Kidney tubule cell (primary cell): ENCODE measurements at places on chromosomes 3 and 15.
A peak's percentile ranks its signal among the peaks of the same experiment; 100 is the strongest.

- DNase-seq: peak; percentile 94
These were observed 8.1 kb downstream of the FAM131A start for GRCh38 chr3:184345317-184346144.

GRCh38 chr3:69547461-69547880, 161.6 kb upstream of the FRMD4B start:
- no peak for DNase-seq

DNA sequence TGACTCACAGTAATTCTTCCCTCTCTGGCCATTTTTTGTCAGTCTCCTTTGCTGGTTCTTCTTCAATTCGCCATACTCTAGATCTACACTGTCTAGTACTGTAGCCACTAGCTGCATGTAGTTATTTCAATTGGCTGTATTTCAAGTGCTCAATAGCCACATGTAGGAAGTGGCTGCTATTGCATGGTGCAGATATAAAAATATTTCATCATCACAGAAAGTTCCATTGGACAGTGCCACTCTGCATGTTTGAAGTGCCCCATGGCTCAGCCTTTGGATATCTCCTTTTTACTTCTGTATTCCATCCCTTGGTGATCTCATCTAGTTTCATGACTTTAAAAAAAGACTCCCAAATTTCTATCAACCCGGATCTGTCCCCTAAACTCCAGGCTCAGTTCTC, 22.1 kb downstream of the PPP2R3A start:
- DNase-seq: no peak

GRCh38 chr15:66846031-66846430, 144.0 kb downstream of the SMAD6 start:
- DNase-seq: no peak

DNA sequence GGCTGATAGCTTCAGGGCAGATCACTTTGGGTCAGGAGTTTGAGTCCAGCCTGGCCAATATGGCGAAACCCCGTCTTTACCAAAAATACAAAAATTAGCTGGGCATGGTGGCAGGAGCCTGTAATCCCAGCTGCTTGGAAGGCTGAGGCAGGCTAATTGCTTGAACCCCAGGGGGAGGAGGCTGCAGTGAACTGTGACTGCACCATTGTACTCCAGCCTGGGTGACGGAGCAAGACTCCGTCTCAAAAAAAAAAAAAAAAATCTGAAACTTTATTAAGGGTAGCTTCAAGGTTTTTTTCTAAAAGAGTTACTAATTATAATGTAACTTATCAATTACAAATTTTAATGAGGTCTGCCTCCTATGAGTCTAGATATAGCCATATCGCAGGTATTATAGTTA, 5.1 kb downstream of the NECTIN3 start:
- DNase-seq: peak; percentile 52

- DNase-seq: no peak
These were observed 44.2 kb upstream of the TPM1 start for GRCh38 chr15:62998262-62998890.

DNA sequence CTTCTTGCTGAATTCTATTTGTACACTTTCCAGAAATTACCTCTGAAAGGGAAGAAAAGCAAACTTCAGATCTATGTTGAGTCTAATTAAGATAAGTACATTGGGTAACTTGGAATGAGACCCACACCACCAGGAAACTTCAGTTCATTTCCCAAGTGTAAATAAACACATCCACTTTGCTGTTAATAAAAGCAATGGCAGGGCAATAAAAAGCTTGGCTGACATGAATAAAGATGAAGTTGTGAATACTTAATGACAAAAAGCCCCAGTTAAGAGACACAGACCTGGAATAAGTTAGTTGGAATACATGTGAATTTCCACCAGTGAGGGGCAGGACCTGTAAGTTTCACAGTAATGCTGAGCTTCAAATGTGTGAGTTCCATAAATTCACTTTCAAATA, 83.3 kb downstream of the MEX3B start:
- no peak for DNase-seq

GRCh38 chr3:88263417-88264100, 113.8 kb downstream of the C3orf38 start:
- DNase-seq: no peak

DNA sequence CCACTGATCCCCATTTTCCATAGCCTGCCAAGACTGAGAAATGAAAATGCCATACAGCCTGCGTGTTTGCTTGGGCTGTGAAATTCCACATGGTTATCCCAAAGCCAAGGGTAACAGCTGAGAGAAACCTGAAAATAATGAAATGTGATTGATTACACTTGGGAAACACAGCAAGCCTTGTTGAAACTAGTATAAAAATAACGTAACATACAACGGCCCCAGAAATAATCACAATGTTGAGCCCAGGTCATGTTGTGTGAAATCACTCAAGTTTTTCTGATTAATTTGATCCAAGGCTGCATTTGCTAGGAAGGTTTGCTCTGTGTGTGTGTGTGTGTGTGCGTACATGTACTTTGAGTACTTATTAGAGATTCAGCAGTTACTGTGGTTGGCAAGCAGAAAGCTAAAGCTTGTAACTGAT, 269.0 kb downstream of the OXSM start:
- peak; percentile 6 for DNase-seq

DNA sequence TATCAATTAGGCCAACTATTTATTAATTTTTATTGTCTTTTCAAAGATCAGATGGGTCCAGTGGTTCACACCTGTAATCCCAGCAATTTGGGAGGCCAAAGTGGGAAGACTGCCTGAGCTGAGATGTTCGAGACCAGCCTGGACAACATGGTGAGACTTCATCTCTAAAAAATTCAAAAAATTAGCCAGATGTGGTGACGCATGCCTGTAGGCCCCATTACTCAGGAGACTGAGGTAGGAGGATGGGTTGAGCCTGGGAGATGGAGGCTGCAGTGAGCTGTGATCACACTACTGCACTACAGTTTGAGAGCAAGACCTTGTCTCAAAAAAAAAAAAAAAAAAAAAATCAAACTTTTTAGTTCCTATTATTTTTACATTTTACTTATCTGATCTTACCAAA, 8.2 kb downstream of the AP3S2 start:
- DNase-seq: no peak

GRCh38 chr15:39451121-39451688, 129.7 kb upstream of the THBS1 start:
- DNase-seq: no peak

DNA sequence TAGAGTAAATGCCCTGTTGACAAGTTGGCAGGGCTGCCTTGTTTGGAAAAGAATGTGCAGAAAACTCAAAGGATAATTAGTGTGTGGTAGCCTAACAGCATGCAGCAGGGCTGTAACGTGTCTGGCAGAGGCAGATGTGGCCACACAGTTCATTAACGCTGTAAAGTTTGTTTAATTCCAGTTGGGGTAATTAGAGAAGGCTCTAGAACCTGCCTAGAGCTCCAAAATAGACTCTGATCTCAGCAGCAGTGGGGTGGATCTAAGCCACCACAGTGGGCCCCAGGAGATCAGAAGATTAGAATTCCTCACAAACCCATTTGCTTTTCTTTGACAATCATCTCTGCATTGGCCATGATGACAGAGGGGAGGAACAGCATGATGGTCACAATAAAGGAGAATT, 65.1 kb upstream of the LEKR1 start:
- no peak for DNase-seq

DNA sequence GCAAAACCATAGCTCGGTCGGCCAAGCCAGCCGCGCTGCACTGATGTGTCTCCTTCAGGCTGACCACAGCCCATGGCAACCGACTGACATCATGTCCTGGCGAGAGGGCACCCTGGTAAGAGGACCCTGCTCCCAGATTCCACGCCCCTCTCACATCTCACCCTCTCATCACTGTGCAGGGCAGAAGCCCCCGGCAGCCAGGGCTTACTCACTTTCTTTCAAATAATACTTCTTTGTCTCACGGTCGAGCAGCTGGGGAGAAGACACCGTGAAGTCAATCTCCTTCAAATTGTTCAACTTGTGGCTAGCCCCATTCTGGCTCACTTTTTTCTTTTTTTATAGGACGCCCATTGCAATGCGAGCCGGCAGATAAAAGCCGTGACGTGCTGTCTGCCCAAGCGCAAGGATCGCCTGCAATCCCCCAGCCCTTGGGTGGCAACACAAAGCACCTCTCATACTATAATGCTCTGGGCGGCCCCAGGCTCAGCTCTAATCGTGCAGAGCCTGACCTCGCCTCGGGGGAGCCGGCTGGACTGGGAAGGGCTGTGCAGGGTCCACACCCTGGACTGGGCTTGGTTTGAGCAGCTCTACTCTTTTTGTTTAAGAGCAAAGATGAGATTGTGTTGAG, 33.6 kb downstream of the VGLL4 start:
- DNase-seq: no peak

GRCh38 chr3:100864471-100865250, 128.6 kb downstream of the ABI3BP start:
- peak; percentile 9 for DNase-seq

DNA sequence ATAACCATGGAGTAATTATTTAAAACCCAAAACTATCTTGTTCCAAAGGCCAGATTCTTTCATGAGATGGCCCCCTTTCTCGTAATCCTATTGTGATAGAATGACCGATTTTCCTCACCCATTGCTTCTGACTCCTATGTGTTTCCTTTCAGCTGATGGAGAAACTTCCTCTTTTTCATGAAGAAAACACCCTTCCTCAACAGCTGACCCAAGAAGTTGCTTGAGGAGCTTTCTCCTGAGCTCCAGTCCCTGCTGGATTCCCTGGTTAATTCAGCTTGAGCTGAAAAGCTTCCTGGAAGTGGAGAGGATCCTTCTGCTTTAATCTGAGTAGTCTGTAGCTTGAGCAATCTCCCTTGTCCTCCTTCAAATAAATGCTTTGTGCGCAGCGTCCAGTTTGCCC, 75.0 kb downstream of the BFSP2 start:
- no peak for DNase-seq

GRCh38 chr3:159785273-159785708, 203.3 kb upstream of the IL12A start:
- DNase-seq: no peak

DNA sequence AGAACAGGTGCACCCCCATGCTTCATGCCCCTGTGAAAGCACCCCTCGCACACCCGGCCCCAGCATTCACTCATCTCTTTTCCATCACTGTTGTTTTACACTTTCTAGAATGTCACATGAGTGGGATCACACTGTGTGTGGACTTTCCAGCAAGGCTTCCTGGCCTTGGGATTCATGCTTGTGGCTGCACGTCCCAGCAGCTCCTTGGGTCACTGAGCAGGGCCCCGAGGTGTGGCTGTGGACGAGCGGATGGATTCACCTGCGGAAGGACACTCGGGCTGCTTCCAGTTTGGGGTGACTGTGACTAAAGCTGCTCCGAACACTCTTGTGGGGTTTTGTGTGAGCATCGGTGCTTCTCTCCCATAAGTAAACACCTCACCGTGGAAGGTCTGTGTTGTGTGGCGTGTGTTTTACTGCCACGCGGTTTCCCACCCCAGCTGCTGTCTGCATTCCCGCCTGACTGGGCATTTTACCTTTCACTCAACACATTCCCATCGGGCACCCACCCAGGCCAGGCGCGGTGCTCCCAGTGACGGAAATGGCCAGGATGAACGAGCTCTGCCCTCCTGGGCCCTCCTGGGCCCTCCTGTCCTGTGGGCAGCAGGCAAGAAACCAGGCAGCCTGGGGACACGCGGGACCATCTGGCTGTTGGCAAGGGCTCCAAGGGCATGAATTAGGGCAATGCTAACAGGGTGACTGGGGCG, 41.4 kb downstream of the DNAJB8 start:
- DNase-seq: no peak

- peak; percentile 33 for DNase-seq
These were observed 8.8 kb downstream of the CCDC71 start for GRCh38 chr3:49157289-49157688.

GRCh38 chr3:69542089-69542804, 156.4 kb upstream of the FRMD4B start:
- no peak for DNase-seq

- DNase-seq: no peak
These were observed 109.3 kb downstream of the CBLB start for GRCh38 chr3:105759442-105760078.

GRCh38 chr3:132721479-132722164, 587 bp downstream of the NPHP3 start:
- peak; percentile 77 for DNase-seq

DNA sequence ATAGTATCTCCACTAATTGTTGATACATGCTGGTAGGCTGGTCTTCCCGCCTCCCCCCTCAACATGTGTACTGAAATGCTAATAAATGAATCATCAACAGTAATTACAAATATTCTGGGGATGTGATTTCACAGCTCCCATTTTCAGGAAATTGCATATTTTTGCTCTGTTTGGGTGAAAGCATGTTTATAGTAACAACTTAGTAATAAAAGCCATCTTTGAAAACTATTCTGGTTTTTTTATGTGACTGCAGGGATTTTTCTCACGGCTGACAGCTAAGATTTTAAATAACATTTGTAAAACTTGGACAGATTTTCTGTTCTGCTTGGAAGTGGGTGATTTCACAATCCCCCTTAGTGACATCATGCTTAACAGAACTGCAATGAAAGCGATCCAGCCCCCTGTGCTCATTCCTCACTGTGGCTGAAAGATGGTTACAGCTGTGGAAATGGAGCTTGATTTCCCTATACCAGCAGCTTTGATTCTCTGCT, 25.6 kb upstream of the FAM174B start:
- DNase-seq: no peak

DNA sequence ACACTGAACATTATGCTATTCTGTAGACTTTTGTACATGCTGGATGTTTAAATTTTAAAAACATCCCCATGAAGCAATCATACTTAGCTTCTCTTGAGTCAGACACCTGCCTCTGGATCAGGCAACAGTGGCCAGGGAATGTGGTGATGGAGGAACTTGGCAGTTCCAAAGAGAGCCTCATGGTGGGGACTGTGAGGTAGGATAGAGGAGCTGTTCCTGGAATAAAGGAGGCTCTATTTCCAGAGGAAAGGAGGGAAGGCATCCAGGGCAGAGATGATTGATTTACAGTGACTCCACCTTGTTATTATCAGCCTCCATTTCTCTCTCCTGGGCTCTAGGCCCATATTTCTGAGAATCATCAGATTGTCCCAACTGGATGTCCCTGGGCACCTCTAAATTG, 35.0 kb upstream of the ABHD17C start:
- peak; percentile 72 for DNase-seq

DNA sequence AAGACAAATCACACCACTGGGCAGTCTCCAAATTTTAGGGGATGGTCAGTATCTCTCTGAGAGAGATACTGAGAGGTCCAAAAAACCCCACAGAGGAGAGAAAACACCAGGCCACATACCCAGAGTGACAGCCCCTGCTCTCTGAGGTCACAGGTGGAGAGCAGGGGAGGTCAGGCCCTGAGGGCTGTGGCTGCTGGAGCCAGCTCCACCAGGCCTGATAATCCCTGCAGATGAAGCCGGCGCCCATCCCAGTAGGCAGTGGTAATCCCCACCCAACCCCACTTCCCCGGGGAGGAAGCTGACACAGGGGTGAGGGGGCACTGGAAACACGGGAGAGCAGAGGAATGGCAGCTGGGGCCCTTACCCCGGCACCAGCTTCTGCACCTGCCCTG, 31.2 kb upstream of the SRP14 start:
- DNase-seq: no peak

DNA sequence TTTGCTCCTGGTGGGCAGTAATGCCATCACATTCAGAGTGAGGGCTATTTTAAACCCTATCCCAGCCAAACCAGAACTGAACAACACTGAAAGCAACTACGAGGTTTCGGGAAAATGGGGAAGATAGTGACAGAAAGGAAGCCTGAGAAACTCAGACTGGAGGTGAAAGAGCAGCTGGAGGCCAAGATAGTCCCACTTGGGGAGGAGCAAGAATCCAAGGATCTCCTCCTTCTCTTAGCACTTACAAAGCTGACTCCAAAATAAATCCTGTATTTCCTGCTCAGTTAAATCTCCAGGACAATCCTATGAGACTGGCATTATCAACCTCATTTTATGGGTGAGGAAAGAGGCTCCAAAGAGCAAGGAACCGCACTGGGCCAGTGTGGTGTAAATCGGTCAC, 14.1 kb upstream of the SETMAR start:
- no peak for DNase-seq
